ENCODE measurements at places on chromosomes 4 and X. TPM values are rescaled to one million over a fixed set of nuclear protein-coding genes. Genes with fewer than 3 reads are reported as not detected.

- DNase-seq, result no peak
Observed at GRCh38 chr4:94819371-94820168, 61.8 kb downstream of the BMPR1B start.

Gene NEUROG2
- total RNA-seq, result not detected

GRCh38 chrX:35800474-35800873, 2.3 kb downstream of the MAGEB16 start:
- DNase-seq, result no peak

GRCh38 chrX:119693040-119693995, at the start of gene SEPTIN6:
Gene SEPTIN6 (minus strand): TSS chrX:119693168. CDS start chrX:119693105, 63 bp downstream.
- DNase-seq, result peak; percentile 70

- DNase-seq, result no peak
Observed at GRCh38 chr4:13527981-13528820, 16.1 kb downstream of the NKX3-2 start.

DNA sequence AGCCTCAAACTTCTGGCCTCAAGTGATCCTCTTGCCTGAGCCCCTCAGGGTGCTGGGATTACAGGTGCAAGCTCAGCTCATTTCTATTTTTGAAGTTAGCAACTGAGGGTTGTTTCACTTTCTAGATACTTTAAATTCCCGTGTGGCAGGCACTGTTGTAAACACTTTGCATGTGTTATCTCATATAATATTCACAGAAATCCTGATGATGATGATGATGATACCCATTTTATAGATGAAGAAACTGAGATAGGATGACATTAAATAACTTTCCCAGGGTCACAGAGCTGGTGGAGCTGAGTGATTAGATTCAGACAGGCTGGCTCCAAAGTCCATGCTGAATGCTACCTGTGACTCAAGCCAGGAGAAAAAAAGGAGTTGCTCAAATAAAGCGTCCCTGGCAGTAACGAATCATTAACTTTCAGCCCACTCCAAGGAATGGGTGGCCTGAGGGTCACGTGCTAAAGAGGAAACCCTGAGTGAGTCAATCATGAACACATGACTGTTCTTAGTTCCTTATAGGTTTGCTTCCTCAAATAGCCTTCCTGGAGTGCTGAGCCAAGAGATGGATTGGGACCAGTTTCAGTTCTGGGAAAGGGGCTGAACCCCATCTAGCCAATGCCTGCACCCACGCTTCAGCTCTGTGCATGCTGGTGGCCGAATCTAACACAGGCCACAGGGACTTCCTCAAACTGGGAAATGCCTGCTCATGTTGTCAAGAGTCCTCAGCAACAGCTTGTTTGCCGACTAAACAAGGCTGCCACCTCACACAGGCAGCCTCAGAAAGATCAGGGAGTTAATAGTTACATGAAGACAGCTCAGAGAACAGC, 52.8 kb downstream of the RBM47 start:
- peak; percentile 32 for DNase-seq

DNA sequence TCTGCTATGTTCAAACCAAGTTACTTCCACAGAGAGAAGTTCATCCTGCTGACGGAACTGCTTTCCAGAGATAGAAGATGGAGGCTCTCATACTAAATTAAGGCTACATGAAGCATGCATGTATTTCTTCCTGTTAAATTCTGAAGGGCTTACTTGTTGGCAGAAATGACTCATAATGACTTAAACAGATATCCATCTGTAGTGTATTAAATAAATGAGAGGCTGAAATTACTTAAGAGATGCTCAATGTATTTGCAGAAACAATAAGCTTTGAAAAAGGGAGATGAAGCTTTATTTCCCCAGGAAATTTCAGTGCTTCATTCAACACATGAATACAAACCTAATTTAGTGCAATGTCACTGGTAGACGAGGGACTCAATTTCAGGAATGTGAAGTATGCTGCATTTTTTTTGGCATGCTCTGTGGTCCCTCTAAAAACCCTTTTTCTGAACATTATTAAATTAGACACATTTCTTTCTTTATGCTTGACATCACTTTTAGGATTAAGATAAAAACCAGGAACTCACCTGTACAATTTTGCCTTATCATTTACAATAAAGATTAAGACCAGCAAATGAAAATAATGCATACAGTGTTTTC, 759.1 kb upstream of the POU3F4 start:
- no peak for DNase-seq

Gene ITIH6
- total RNA-seq, result not detected

DNA sequence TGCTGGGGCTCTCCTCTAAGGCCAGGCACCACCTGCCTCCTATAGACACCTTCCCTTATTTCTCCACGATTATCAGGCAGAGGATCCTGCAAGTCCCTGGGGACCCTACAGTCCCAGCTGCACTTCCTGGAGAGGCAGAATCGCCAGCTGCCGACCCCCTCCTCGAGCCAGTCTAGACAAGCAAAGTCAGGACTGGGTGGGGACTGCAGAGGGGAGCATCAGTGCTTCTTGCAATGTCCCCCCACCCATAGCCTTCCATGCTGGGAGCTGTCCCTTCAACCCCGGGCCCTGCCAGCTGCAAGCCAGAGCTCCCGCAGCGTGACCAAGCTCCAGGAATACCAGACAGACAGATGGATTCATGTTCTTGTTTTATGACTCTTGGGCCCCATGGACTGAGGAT, 1.4 kb upstream of the CRMP1 start:
- no peak for DNase-seq

DNA sequence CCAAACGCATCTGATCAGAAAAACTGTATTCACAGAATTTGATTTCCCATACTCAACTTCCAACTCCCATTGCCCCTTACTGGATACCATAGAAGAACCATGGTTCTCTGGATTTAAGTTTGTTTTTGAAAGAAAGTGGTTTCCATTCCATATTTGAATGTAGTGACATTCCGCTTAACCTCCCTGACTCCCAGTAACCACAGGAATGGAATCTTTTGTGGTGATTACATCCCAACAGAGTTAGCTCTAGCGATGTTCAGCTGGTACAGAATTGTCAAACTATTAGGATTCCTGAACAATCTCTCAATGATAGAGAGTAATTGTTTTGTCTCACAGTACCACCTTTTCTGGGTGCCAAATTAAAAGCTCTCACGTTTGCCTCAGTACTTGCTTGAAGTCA, 1.7 kb downstream of the NUDT10 start:
- no peak for DNase-seq

Gene ELK1
- 31.8 TPM for total RNA-seq

GRCh38 chrX:152832520-152832919, 1.7 kb downstream of the NSDHL start:
- no peak for DNase-seq

DNA sequence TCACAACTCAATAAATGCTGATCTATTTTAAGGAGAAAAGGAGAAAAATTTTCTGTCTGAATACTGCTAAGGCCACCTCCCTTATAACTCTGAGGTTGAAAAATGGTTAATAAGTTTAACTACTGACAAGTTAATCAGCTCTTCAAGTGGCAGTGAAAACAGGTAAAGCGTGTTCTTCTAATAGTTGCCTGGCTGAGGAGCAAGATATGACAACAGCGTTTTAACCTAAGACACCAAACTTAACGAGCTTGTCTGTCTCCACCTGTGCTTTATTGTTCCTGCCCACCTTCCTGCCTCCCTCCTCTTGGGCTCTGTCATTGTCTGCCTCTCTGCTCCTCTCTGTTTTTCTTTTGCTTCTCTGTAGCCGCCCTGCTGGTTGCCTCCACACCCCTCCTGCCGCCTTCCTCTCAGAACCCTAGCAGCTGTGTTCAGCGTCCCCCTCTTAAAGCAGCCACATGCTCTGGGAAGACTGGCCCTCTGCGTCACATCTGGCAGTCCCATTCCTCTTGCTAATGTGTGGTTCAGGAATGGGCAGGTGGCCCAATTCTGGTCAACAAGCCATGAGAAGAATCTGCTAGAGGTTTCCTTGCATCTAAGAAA, 4.3 kb upstream of the TSPAN5 start:
- DNase-seq, result peak; percentile 18

GRCh38 chr4:13171292-13172057, 312.7 kb downstream of the RAB28 start:
- DNase-seq, result no peak

DNA sequence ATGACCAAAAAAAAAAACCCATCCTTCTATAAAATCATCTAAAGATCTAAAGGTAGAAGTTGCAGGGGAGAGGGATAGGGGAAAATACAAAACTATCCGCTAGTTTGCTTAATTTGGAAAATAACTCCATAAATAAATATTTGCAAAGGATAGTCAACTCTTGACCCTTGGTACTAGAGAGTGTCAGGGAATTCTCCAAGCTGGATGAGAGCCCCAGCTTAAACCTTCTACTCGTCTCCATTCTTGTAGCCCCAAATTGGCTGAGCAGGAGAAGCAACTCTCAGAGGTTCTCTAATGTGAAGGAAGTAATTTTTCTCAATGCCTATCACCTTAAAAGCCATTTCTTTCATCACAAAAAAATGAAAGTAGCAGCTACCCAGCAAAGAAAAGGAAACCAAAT, 35.2 kb downstream of the ACSL4 start:
- no peak for DNase-seq

DNA sequence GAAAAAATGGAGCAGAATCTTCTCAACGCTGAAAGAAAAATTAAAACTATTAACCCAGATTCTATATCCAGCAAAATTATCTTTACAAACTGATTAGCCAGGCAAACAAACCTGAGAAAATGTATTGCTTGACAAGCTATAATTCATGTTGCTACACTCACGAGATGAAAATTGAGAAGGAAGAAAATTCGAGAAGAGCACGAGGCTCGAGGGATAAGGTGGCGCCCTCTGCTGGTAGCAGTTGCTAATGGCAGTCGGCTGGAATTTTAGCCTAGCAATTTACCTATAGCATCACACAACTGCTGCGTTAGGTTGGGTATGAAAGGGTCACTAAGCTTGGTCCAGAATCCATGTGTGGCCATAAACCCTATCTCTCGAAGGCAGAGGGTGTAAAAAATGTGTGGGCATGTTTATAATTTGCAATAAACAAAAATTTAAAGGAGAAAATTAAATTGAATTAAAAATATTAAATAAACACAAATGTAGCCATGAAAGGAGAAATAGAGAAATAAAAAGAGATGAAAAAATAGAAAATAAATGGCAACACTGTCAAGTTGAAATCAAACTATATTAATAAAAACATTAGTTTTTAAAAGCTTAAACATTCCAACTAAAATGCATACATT, 126.6 kb downstream of the PPP4R3C start:
- no peak for DNase-seq

DNA sequence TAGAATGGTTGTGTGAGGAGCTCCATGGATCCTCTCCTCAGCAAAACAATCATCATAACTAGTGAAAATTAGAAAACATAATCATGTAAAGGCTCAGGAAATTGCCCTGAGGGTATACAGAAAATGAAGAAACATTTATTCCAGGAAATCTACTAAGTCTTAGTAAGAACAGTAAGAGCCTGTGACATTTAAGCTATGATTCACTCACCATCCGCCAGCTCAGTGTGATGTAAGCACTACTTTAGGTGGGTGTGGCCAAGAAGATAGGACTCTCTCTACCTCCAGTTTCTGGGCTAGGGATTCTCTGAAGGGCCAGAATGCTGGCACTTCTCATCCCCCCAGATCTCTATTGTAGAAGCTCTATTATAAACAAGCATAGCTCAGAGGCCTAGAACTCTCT, 147.5 kb downstream of the DLG3 start:
- no peak for DNase-seq

Gene PNMA3
- total RNA-seq, result 1.2 TPM

- DNase-seq, result no peak
Observed at GRCh38 chrX:36609616-36610585, 398.3 kb upstream of the FAM47C start.

Gene AR
- total RNA-seq, result not detected

Gene RTL9
- not detected for total RNA-seq

DNA sequence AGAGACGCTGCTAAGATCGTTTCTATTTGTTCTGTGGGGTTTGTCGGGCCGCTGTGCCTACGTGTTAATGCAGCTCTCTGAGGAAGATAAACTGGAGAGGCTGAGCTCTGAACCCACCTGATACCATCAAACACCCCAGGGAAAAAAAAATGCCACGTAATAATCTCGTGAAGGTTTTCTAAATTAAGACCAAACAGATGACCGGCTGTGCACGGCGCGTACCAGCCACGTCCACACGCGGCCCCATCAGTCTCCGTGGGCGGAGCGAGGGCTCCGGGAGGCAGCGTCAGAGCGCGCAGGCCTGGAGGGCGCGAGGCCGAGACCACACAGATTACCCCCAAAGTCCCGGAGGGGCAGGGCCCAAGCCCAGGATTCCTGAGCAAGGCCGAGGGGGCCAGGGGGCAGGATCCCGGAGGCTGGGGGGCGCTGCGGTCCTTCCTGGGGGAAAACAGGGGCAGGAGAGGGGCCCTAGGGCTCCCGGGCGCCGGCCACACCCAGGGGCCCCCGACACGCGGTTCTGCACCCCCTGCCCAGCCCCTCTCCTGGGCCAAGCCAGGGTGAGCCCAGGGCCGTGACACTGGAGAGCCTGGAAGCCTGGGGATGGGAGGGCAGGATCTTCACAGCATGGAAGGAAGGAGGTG, 91.9 kb downstream of the FAM53A start:
- no peak for DNase-seq

Data from activated B cell treated with CpG ODN at 0.5 μM for 24 hours (primary cell).